Hematopoietic multipotent progenitor cell (in vitro differentiated cells): ENCODE measurements at places on chromosomes 4 and X. TPM values are rescaled to one million over a fixed set of nuclear protein-coding genes. Genes with fewer than 3 reads are reported as not detected.

- no peak for DNase-seq
Measured at GRCh38 chrX:55787063-55787462, 69.5 kb downstream of the RRAGB start.

DNA sequence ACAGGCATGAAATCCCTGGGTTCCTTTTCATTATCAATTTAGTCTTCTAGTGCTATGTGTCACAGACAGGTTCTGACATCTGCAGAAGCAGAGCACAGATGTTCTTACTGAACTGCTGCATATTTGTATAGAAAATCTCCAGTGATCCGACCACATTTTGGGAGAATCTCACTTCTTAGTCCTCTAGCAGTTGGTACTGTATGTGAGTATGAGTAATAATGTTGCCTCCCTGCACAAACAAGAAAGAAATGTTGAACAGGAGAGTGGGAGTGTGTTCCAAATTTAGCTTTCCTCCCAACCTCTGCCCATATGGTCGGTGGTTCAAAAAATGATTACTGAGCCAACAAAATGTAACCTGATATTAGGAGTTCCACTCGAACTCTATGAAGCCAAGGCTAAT, 165.3 kb upstream of the GPC4 start:
- DNase-seq, result no peak

DNA sequence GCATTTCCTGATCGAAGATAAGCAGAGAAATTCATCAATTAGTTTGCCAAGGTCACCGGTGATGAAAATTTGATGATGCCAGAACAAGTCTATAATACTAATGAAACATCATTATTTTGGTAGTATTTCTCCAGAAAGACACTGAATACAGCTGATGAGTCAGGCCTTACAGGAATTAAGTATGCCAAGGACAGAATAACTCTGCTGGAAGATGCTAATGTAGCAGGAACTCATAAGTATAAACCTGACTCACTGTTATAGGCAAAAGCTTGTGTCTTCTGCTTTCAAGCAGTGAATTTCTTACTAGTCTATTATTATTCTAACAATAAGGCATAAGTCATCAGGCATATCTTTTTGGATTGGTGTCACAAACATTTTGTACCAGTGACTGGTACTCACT, 1825.1 kb upstream of the IGFBP7 start:
- no peak for DNase-seq

GRCh38 chr4:145293658-145294057, 113.3 kb upstream of the OTUD4 start:
- no peak for DNase-seq

Gene TBX22
- total RNA-seq, result not detected

GRCh38 chr4:139777757-139778156, 112.1 kb downstream of the MGST2 start:
- no peak for DNase-seq

GRCh38 chr4:147739239-147739823, 7.4 kb downstream of the ARHGAP10 start:
- no peak for DNase-seq

Gene AFM
- total RNA-seq, result not detected

GRCh38 chrX:21800344-21800770, 39.1 kb upstream of the MBTPS2 start:
- no peak for DNase-seq

Gene PPP4R3C
- total RNA-seq, result not detected

DNA sequence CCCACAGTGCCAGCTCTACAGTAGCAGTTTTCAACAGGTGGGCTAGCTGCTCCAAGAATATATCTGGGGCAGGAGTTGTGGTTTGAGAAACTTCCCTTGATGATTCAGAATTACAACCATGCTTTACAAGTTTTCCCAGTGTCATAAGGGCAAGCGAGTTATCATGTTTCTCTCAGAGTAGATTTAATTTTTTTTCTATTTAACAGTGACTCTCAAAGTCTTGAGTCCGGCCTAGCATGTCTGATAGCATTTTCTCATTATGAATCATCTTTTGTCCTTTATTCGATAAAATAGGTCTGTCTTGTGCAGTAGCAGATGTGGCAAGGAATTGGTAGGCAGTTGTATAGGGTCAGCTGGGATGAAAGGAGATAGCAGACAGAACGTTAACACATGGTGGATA, 62.2 kb upstream of the SPANXD start:
- DNase-seq, result no peak

DNA sequence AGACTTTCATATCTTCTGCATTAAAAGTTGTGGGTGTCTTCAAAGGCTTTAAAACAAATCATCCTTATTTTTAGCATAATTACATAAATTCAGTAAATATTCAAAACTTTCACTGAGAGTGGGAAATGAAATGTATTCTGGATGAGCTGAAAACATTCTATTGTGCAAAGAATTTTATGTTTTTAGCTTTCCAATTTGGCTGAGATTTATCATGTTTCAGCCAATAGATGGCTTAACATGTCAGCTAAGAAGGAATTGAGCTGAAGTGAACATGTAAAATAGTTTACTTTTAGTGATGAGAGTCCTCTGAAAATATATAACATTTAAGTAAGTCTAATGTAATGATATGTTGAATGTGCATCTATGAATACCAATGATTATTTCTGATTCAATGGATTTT, 213.5 kb upstream of the GIMD1 start:
- no peak for DNase-seq

GRCh38 chrX:50054147-50054546, 131.8 kb downstream of the CLCN5 start:
- DNase-seq, result no peak

DNA sequence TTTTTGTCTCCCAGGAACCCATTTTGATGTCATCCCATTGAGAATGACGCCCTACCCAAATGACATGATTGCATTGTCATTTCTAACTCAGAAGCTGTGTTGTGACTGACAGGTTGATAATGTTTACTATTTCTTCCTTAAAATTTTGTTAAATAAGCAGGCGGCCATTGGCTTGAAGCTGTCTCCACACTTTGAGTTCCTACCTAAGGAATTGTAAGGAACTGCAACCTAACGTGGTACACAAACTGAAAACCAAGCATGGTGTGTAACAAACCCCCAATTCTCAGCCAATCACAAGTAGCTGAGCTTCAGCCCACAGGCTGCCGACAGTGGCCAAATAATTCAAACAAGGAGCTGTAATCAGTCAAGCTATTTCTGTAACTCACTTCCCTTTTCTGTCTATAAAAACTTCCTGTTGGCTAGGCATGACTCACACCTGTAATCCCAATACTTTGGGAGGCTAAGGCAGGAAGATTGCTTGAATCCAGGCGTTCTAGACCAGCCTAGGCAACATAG, 2.9 kb upstream of the MND1 start:
- DNase-seq, result no peak

DNA sequence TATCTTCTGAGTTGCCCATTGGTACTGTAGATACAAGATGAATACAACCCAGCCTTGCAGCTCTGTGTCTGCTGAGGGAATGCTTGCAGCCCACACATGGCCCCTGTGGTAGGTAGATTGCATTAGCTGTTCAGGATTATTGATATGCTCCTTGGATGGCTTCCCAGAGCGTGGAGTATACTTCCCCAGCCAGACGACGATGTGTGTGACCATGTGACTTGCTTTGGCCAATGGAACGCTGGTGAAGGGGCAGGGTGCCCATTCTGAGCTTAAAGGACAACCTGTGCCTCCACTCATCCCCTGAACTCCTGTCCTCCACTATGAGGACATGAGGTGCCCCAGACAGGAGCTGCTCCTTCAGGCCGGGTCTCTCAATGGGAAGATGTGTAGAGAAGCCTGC, 23.9 kb upstream of the FGFBP2 start:
- no peak for DNase-seq

DNA sequence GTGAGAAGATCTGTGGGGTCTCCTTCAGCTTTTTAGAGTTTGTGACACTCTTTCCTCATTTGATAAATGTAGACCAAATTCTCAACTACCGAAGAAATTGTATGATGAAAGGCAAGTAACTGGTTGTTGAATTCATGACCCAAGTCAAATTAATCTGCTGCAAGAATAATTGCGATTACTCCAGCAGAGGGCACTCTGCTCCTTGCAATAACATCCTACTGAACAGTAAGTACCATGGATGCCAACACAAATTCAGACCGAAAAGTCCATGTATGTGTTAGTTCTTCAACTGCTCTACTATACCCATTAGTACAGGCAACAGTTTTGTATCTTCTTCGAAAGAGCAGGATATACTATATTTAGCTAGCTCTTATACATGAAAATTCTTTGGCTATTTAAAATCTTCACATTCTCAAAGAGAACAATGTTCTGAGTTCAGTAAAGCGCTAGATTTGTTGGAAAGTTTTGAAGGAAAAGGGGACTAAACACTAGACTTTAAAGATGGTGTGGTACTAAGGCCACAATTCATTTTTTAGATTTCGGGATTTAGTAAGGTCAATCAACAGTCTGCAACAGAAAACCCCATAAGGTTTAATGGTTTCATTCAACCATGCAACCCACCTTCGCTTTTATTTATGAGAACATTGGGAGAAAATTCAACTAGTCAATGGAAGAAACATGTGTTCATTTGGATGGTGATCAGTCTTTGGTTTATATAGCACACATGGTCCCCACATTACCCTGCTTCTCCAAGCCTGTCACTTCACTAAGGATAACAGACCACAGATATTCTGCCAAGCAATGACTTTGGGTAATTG, 105.4 kb upstream of the TBC1D9 start:
- peak; percentile 6 for DNase-seq

- DNase-seq, result no peak
Measured at GRCh38 chr4:137614491-137614890, 82.2 kb upstream of the PCDH18 start.

Gene TRO
- total RNA-seq, result 38.8 TPM

GRCh38 chrX:131741103-131741581, 197.3 kb downstream of the OR13H1 start:
- DNase-seq, result no peak

DNA sequence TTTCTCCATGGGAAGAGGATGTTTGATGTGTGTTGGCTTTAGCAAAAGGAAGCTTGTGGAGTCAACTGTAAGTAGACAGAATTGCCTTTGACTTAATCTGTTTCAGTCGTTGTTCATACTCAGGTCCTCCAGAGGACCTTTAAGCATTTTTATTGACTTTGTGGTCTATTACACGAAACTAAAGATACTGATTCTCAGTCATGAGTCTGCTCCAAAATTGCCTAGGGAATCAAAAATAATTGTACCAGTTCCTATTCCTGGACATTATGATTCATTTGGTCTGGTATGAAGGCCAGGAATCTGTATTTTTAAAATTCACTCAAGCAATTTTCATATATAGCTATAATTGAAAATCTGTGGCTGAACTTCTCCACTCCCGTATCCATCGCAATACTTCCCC, 38.6 kb downstream of the AR start:
- no peak for DNase-seq

DNA sequence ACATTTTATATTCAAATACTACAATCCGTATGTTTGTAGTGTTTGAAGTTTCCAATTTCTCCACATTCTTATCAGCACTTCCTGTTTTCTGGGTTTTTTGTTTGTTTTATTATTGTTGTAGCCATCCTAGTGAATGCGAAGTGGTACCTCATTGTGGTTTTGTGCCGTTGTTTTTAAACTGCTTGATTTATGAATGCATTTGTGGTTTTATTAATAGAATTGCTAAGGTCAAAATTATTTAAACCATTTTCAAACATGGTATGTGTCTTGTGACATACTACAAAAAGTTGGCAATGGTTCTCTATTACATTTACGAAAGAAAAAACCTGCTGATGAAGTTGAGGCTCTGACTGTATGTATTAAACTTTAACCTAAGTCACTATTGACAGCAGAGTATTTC, 780.0 kb upstream of the MAGEB2 start:
- DNase-seq, result no peak

Gene PGAM4
- not detected for total RNA-seq

Gene ZDHHC15
- total RNA-seq, result 2.2 TPM

- no peak for DNase-seq
Measured at GRCh38 chr4:1357356-1358248, 10.6 kb downstream of the UVSSA start.

Gene HTN3
- total RNA-seq, result not detected

Gene NUDT10
- 9.4 TPM for total RNA-seq

Gene PRDM8
- total RNA-seq, result 25.3 TPM

DNA sequence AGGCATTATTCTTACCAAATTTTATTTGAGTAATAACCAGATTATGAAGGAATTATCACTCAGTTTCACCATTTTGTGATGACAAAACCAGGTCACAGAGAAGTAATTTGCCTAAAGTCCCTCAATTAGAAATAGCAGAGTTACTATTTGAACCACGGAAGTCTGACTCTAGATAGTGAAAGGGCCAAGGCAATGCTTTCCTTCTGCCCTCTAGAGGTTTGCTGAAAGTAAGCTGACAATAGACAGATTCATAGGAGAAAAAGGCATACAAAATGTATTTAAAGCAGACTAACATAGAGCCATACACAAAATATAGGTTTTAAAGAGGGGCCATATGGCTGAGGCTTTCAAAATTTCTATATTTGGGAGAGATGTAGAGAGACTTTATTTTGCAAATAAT, 43.1 kb downstream of the CXXC4 start:
- DNase-seq, result no peak

- no peak for DNase-seq
Measured at GRCh38 chrX:40086569-40087335, 11.0 kb downstream of the BCOR start.

Gene EMCN
- total RNA-seq, result 1.3 TPM

DNA sequence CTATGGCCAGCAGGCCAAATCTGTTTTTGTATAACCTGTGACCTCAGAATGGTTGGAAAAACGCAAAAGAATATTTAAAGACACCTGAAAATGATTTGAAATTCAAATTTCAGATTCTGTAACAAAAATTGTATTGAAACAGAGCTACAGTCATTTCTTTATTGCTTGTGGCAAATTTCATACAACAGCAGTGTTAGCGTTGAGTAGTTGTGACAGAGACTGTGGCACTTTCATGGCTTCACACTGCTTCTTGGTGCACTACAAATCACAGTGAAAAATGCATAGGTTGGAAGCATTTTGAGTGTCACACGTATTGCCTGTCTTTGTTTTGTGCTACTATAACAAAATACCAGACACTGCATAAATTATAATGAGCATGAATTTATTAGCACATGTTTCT, 12.2 kb upstream of the PARM1 start:
- DNase-seq, result no peak

Gene SCRG1
- total RNA-seq, result not detected

DNA sequence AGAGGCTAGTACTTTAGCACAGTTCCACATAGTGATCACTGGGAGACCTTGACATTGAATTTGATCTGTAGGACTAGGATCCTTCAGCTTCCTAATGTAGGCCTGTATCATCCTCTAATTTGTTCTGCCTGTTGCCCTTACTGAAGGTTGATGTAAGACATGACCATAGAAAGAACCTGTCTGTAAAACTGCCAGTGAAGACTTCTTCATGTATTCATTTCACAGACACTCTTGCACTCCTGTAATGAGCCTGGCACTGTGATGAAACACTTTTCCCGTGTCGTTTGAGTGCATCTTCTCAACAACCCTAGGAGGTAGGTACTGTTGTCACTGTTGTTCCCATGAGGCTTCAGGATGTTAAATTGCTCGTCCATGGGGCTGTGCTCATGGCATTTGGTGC, 14.7 kb downstream of the RAB9A start:
- no peak for DNase-seq

Gene MAP9
- total RNA-seq, result 3.5 TPM

Gene HMGB3
- 5.7 TPM for total RNA-seq

- DNase-seq, result no peak
Measured at GRCh38 chrX:121151293-121151692, 103.9 kb downstream of the GLUD2 start.

- DNase-seq, result no peak
Measured at GRCh38 chr4:13248621-13249298, 235.4 kb downstream of the RAB28 start.
